ENCODE measurements at places on chromosomes 3 and 15.

GRCh38 chr3:73419942-73420341 is 204.8 kb downstream of the PDZRN3 start:
- no peak for DNase-seq

GRCh38 chr15:100862162-100862561 is 17.5 kb upstream of the ALDH1A3 start:
- DNase-seq, result no peak

GRCh38 chr3:51975852-51976549 is 1.1 kb downstream of the ABHD14A start:
- DNase-seq, result no peak

DNA sequence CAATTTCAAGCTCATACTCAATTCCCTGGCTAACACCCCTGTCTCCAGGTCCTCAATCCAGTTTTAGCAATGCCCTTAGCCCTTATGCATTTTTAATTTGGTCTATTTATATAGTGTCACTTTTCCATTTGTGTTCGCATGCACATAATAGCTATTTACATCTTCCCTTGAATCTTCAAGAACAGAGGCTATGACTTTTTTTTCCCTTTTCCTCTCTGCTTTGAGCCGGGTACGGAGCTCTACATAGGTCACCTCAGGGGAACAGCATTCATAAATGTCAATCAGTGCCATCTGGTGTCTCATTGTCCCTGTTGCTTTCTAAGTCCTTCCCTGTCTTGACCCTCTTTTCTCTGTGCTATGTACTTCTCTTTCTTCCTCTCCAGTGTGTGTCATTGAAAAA is 26.5 kb upstream of the ACTC1 start:
- DNase-seq, result no peak

GRCh38 chr15:81865850-81866537 is 179.8 kb downstream of the MEX3B start:
- DNase-seq, result no peak

- no peak for DNase-seq
These were observed 230.0 kb upstream of the ST8SIA2 start for GRCh38 chr15:92163641-92164040.

GRCh38 chr3:186679151-186679550 is 13.3 kb downstream of the HRG start:
- no peak for DNase-seq

DNA sequence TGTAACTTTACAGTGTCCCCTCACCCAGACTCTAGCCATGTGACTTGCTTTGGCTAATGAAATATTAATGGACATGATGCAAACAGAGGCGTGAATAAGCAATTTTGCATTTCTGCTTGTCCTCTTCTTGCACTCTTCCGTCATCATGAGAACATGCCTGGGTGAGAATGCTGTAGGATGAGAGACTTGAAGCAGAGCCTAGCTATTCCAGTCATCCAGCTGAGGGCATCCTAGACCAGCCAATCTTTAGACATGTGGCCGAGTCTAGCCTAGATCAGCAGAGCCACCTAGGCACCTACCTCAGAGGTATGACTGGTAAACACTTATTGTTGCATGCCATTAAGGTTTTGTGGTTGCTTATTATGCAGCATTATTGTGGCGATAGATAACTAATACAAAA is 450.5 kb upstream of the AZI2 start:
- no peak for DNase-seq

DNA sequence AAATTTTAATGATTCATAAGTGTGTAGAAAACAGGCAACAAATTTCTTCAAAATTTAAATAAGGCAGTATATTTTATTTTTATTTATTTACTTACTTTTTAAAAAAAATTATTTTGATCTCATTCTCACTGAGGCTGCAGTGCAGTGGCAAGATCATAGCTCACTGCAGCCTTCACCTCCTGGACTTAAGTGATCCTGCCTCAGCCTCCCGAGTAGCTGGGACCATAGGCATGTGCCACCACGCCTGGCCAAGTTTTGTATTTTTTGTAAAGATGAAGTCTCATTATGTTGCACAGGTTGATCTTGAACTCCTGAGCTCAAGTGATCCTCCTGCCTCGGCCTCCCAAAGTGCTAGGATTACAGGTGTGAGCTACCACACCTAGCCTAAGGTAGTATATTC is 61.2 kb upstream of the XRN1 start:
- no peak for DNase-seq

GRCh38 chr15:80892414-80892813 is 97.2 kb downstream of the MESD start:
- no peak for DNase-seq

- no peak for DNase-seq
These were observed 403.7 kb downstream of the OXSM start for GRCh38 chr3:26193558-26193957.

DNA sequence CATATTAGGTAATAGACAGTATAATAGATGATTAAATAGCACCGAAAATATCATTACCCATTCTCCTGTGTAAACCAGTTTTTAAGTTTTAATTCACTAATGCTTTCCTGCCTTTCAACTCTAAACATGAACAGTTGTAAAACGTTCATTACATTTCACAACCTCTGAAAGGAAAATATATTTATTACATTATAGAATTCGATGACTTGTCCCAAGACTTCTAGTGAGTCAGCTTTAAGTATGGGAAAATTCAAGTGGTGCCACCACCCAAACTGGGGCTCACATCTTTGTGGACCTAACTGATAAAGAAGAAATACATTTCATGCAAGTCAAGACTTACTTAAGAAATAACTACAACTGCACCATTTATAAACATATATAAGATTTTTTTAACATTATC is 2.0 kb downstream of the TRIM59 start:
- DNase-seq, result no peak

DNA sequence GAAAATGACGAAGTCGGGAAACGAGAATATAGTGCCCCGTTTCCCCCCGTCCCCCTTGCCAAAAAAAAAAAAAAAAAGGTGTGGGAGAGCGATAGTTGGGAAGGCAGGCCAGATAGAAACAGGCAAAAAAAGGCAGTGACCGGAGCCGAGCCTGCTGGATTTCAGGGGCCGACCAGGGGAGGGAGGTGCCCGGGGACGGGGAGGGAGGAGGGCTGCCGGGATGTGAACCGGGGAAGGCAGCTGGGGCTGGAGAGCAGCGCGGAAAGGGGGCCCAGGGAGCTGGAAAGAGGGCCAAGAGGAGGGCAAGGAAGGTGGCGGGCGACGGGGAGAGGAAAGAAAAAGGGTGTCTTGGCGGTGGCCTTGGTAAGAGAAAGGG is 837 bp downstream of the LRRN1 start:
- DNase-seq, result no peak

- DNase-seq, result no peak
These were observed 394.2 kb downstream of the LSAMP start for GRCh38 chr3:116051040-116051439.

DNA sequence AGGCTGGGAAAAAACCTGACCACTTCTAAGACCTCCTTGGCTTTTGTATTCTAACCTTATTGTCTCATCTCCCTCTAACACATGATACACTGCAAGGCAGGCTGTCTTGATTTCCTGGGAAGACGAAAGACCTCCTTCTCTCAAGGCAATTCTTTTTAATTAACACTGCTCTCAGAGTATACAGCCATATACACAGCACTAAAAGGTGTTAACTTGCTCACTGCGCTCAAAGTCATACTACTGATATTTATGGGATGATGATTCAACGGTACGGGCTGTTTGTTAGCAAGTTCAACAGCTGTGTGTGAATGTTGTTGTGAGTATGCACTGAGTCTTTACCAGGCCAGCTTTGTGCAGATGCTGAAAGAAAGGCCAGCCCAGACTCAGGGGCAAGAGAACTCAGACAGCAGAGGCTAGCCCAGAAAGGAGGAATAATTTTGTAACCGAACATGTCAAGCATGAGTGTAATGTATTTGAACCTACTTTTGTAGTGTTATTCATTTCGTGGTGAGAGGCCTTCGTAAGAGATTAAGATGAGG is 229.9 kb downstream of the IL5RA start:
- no peak for DNase-seq

DNA sequence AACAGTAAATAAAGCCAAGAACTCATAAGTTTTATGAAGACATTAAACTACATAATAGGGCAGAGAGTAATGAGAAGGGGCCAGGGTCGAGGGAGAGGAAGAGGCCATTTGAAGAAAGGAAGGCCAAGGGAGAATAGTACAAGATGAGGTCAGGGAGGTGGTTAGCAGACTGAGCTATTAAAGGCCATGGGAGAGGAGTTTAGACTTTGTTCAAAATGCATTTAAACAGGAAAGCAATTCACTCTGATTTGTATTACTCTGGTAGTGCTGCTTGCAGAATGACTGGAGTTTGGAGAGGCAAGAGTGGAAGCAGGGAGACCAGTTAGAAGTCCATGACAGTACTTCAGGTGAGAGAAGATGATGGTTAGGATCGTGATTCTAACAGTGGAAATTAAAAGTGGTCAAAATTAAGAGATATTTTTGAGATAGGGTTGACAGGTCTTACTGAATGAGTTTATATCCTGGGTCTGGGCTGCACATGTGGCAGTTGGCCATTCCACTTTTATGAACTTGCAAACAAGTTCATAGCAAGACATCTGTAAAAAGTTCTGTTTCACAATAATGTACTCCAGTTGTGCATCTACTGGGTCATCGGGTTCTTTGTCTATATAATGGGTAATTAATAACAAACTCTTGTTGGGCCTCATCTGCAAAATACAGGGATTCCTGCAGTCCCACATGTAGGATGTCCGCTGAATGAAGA is 16.3 kb downstream of the PPP2R3A start:
- DNase-seq, result no peak

DNA sequence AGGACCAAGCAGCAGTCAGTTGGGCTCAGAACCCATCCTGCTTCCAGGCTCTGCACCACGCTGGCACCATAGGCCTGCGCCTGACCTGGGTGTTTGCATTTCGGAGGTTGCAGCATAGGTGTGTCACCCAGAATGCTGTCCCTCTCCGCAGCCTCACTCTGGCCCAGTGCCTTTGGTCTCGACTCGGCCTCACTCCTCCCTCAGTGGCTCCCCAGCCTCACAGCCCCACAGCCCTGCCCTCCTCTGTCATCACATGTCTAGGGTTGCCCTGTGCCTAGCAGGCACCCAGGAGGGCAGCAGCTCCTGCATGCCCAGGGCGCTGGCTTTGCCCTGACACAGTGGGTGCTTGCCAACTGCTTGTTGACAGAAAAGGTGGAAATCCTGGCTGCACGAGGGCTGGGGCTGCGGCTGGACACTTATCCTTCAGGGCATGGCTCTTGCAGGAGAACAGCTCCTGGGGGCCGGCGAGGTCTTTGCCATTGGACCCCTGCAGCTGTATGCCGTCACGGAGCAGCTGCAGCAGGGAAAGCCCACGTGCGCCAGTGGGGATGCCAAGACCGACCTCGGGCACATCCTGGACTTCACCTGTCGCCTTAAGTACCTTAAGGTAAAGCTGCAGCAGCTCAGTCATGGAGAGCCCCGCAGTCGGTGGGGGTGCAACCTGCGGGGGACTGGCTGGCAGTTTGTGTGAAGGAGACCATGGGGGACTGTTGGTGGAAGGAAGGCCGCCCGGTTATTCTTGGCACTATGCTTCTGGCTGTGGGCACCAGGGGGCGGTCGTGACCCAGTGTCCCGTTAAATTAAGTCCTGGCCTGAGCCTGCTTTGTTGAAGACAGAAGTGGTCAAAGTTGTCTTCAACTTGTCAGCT is 16.2 kb downstream of the NISCH start:
- no peak for DNase-seq

- DNase-seq, result no peak
These were observed 339.7 kb upstream of the RASGRP1 start for GRCh38 chr15:38904298-38904697.

DNA sequence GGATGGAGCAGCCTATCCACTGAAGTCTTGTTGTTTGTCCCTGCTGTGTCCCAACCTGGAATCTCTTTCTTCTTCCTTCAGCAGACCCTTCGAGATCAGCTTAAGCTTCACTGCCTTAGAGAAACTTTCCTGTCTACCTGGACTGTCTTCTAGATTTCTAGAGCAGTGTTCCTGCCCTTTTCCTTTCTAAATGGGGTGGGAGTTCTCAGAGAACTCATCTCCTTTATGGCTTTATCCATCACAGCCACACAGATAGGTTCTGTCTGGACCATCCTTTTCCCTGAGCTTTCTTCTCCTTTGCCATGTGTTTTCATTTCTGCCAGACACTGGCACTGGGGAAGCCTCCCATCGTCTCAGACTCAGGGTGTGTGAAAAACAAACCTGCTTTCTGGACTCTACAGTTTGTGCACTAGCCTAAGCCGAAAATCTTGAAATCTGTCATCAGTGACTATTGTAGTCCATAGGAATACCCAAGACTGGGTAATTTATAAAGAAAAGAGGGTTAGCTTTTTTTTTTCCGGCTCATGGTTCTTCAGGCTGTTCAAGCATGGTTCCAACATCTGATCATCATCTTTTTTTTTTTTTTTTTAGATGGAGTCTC is 177.5 kb downstream of the PGPEP1L start:
- DNase-seq, result no peak

GRCh38 chr15:68304589-68305337 is 27.2 kb downstream of the FEM1B start:
- DNase-seq, result no peak

DNA sequence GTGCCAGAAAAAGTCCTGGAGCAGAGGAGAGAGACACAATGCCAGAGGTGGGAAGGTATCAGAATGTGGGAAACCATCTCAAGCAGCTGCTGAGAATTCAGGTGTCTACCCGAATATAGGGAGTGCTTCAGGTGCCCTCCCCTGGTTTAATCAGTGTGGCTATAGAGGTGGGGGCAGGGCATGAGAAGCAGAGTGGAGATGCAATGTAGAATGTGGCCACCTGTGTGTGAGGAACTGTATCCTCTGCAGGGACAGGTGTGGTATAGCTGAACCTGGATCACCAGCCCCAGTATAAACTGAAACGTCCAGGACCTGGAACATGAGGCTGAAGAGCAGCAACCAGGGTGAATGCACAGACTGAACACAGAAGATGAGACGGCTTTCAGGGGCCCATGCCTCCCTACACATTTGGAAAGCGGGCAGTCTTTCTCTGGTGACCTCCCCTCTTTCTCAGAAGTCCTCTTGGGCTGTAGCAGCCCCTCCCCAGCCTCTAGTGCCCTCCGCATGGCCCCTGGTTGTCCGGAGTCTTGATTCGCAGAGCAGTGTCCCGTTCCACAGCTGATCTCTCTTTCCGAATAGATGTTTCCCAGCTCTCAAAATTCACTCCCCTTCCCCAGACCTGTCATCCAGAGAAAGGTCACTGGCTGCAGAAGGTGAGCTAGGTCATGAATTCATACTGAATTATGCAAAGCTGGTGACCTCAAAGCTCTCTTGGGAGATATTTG is 103.1 kb downstream of the ABHD5 start:
- DNase-seq, result no peak

- DNase-seq, result no peak
These were observed 18.8 kb downstream of the ATG7 start for GRCh38 chr3:11290743-11291680.

DNA sequence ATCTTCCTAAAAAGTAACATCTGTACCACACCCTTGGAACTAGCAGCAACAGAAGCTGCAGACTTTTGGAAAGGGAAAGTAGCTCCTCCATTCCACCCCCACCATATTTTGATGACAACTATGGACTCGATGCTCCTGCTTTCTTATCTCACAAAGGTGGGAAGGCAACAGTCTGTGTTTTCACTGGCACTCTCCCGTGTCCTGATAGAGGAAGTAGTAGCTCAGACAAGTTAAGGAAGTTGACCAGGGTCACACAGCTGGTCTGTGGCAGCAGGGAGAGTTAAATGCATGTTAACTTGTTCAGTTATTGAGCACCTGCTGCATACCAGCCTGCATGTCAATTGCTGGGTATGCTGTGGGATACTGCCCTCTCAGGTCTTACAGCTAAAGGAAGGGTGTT is 33.1 kb downstream of the BHLHE40 start:
- no peak for DNase-seq
